ENCODE measurements at places on chromosomes 5 and 9.

DNA sequence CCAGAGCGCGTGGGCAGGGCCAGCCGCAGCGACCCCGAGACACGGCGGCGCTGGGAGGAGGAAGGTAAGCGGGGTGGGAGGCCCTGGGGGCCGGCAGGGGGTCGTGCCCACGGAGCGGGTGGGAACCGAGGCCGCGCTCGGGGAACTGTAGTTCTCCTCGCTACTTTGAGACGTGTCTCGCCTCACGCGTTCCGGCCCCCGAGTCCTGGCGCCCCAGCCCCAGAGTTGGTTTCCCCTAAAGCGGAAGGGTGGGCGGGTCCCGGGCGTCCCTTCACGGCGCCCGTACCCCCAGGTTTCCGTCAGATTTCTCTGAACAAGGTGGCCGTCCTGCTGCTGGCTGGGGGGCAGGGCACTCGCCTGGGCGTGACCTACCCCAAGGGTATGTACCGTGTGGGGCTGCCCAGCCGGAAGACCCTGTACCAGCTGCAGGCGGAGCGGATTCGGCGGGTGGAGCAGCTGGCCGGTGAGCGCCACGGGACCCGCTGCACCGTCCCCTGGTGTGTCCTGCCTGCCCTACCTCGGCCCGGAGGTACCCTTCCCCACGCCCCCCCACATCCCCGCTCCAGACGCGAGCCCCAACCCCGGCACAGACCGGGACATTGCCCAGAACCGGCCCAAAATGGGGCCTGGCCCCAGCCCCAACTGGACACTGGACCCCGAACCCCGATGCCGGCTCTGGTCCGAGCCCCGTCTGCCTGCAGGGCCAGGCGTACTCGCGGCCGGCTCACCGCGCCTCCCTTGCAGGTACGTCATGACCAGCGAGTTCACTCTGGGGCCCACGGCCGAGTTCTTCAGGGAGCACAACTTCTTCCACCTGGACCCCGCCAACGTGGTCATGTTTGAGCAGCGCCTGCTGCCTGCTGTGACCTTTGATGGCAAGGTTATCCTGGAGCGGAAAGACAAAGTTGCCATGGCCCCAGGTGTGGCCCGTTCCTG lies 709 bp downstream of the UAP1L1 start:
- DNase-seq, result no peak

DNA sequence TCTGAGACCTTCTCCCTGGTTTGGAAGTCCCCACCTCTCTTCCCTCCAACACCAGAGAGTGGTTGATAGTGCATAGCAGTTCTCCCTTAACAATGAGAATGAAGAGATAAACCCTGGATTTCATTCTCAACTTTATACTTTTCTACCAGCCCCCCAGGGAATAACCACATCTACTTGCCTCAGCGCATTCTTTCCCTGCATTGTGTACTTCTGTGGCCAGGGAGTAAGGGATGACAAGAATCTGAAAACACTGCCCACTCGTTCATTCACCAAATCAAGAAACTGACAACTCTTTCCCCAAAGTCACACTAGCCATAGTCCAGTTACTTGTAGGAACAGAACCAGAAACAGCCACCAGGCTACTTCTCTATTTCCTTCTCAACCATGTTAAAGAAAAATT lies 46.0 kb upstream of the SPIN1 start:
- DNase-seq, result no peak

DNA sequence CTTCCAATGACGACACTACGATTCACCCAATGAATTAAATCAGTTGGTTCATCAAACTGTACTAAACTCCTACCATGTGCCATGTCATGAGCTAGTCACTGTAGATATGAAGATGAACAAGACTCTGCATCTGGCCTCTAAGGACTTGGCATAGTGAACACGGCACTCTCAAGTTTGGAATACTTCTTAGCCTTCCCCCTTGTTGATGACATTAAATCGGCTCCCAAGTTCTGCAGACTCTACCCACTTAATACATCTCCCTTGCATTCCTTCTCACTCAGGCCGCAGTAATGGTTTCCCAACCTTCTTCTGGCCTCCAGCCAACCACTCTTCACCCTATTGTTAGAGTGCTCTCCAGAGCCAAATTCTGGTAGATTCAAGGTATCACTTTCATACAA lies 184.7 kb downstream of the MAPKAP1 start:
- DNase-seq, result no peak

DNA sequence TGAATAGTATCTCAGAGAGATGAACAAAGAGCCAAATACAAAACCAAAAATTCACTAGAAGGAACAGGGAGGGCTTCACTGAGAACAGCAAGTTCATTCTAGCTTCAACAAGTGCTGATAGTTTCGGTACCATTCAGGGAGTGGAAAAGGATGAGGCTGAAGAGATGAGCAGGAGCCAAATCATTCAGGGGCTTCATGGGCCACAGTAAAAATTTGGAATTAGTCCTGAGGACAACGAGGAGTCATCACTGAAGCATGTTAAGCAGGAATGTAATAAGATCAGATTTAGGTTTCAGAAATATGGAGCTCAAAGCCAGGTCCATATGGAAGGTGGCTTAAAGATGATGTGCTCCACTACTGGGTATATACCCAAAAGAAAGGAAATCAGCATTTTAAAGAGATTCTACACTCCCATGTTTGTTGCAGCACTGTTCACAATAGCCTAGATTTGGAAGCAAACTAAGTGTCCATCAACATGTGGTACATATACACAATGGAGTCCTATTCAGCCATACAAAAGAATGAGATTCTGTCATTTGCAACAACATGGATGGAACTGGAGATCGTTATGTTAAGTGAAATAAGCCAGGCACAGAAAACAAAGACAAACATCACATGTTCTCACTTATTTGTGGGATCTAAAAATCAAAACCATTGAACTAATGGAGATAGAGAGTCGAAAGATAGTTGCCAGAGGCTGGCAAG lies 36.2 kb downstream of the SPOCK1 start:
- peak; percentile 73 for DNase-seq

- no peak for DNase-seq
Observed at GRCh38 chr9:133943781-133944745, 48.1 kb downstream of the VAV2 start.

GRCh38 chr5:58241389-58241788 lies 218.5 kb downstream of the PLK2 start:
- DNase-seq, result no peak

- no peak for DNase-seq
Observed at GRCh38 chr9:27519466-27520465, 4.3 kb upstream of the IFNK start.

DNA sequence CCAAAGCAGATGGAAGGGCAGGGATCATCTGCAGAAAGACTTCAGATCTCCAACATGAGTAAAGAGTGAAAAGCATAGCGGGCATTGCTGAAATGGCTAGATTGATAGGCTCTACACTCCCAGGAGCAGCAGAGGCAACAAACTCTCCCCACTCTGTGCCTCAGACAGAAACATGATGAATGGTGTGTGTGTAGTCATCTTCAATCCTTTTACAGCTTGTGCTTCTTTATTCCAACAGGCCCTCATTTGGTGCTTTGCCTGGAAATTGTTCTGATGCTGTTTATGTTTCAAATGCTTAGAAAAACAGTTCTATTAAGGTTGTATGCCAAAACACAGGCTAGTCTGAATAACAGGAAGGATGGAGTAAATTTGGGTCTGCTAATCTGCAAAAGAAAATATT lies 176.2 kb downstream of the DMRTA1 start:
- DNase-seq, result peak; percentile 46

DNA sequence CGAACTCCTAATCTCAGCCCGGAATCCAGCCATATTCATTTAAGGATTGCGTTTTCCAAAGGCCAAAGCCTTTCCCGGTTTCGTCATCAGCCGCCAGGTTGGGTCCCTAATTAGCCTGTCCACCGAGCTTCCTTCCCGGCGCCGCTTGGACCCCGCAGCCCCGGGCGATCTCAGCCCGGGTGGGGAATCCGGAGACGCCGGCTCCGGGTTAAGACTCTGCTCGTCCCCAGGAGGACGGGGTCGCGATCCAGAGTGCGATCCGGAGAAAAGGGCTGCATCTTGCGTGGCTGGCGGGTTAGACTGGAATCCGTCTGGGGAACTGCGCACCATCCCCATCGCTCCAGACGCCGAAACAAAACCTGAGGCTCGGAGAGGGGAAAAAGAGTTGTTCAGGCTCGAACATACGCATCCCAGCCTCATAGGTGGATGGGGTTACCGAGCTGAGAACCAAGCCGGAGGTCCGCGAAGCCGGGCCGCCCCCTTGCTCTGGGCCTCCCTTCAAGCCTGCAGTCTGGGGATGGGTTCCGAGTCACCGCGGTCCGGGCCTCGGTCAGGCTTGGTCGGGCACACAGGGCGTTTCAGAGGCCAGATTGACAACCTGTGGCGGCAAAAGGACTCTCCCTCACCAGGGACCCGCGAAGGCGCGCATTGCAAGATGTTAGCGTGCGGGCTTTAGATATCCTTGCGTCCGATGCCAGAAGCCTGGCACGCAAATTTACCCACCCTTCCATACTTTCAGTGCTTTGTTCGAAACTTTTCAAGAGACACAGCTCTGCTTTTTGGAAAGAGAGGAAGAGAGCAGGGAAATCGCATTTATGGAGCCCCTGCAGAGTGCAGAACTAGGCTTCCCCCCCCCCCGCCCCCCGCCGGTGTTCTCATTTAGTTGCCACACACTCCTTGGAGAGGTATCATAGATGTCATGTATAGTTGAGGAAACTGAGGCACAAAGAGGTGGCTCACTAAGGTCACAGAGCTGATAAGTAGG lies 7.9 kb downstream of the MSX2 start:
- no peak for DNase-seq

DNA sequence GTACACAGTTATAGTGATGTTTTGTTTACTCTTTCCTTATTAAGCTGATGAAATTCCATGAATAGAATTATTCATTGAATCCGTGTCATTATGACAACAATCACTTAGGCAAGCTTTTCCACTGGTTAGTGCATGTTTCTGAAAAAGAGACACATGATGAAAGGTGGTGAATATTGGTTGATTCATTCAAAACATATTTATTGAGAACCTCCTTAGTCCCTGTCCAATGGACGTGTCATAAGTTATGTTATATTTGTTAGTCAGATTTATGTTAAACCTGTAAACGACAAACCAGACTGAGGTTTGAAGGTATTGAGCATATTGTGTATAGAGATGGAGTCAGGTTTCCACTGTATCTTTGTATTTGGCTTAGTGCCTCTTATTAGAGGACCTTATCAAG lies 1888.9 kb upstream of the CDH6 start:
- DNase-seq, result no peak
